ENCODE measurements at places on chromosomes 7 and 10.
A peak's percentile ranks its signal among the peaks of the same experiment; 100 is the strongest.

GRCh38 chr10:86960863-86961434 lies 2.5 kb downstream of the SNCG start:
- no peak for ATAC-seq

GRCh38 chr7:107109955-107110354 lies 58.8 kb upstream of the HBP1 start:
- no peak for ATAC-seq

- ATAC-seq = no peak
Observed at GRCh38 chr10:124660404-124661125, 83.6 kb downstream of the FAM53B start.

- ATAC-seq = peak; percentile 81
Observed at GRCh38 chr10:119120413-119120867, 16.5 kb downstream of the DENND10 start.

- no peak for ATAC-seq
Observed at GRCh38 chr10:112052166-112052565, 131.4 kb downstream of the GPAM start.

GRCh38 chr10:66642217-66642616 lies 283.6 kb upstream of the LRRTM3 start:
- ATAC-seq = no peak

DNA sequence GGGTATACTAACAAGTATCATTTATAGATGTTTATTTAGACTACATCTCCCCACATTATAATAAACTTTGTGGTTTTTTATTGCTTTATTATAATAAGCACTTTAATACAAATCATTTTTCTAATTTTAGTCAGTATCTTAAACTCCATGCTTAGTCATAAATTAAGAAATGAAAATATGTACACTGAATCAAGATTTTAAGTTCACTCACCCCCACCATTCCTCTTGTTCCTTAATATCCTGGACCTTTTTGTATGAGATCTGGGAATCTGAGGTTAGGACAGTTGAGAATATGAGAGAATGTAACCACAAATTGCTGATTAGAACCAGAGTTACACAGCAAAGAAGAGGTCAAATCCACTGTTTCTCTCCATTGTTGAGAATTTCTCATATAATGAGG lies 93.6 kb upstream of the WNT16 start:
- no peak for ATAC-seq

GRCh38 chr10:95476469-95477174 lies 84.5 kb downstream of the SORBS1 start:
- no peak for ATAC-seq

- peak; percentile 58 for ATAC-seq
Observed at GRCh38 chr10:101397140-101397539, 43.2 kb downstream of the BTRC start.

DNA sequence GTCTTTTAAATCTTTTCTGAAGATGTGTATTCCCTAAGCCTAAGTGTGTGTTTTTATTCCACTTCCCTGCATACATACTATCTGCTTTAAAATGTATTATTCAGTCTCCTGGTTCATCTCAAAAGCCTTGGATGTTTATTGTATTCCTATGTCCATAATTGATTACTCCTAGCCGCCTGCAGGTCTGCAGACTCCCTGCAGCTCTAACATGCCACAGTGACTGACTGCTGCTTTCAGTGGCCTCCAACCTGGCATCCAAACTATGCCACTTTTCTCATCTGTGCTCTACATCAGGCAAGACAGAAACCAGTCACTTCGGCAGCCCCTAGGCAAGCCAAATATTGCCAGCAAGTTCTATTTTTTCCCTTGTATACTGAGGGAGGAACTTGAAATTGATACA lies 81.7 kb downstream of the ABCA13 start:
- ATAC-seq = no peak

DNA sequence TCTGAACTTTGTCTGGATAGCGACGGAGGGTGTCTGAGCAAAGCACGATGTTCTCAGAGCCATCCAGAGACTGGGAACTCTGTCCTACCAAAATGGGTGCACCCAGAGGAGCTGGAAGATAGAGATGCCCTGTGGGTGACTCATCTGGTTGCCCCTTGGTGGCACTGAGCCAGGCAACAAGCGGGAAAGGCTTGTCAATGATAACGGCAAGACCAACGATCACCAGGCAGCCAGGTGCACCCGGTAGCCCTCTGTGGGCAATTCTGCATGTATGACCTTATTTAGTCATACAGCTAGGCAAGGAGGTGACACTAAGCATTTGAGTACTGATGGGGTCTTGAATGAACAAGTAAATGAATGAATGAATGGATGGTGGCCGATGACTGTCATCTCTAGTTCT lies 2.8 kb upstream of the ELN start:
- no peak for ATAC-seq

- ATAC-seq = peak; percentile 74
Observed at GRCh38 chr7:96823274-96823673, 113.6 kb upstream of the SEM1 start.

DNA sequence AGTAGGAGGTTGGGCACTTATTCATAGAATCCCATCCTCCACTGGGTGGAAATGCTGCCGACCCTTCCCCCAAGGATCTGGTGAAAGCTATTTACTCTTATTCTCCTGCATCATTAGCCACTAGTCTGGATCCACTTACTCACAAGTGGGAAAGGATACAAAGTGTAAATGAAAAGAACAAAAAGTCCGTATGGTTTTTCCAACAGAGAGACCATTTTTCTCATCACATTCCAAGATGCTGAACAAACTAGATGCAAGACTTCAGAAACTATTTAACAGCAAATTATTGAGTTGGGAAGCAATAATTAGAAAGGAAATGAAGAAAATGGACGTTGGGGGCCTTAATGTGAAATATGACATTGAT lies 242.4 kb upstream of the GLI3 start:
- ATAC-seq = no peak

DNA sequence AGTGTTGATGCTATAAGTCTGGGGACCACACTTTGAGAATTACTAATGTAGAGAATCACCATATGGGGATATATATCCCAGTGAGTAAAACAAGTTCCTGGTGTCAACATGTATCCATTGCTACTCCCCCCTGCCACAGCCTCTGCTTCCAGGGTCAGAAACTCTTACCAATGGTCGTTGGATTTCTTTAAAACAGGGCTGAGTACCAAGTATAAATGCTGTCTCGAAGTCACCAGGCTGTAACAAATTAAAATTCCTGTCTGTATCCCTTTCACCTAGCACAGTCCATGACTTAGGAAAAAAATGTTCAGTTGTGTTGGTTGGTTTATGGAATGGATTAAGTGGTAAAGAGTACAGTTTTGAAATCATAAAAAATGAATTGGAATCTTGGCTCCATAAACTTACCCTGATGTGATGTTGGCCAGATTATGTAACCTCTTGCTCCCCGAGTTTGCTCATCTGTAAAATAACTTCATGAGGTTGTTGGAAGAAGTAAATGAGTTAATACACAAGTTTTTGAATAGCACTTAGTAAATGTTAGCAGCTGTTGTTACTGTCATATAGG lies 364.0 kb upstream of the LRGUK start:
- ATAC-seq = no peak

DNA sequence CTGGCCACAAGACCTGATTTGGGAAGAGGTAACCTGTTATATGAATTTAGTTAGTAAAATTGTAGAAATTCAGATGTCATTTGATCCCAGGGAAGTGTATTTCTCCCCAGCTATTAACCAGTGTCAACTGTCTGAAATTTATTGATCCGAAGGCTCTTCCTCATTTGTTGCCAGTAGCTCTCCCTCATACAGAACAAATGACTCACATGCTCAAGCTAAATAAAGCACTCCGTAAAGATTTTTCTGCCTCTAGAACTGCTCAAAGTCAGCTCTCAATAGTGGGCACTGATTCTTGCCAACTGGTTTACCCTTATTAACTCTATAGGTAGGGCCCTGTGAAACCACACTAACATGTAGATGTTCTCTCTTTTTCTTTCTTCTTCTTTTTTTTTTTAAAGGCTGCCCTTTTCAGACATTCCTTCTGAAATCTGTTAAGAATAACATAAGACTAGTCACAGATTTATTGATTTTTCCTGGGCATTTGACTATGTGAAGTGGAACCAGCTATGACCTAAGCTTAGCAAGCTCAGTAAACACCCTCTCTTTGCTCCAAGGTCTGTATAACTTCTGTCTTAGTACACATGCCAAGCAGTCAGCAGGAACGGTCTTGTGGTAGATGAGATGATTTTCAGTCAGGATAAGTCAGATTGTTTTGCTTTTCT lies 21.8 kb downstream of the RPA3 start:
- ATAC-seq = no peak

DNA sequence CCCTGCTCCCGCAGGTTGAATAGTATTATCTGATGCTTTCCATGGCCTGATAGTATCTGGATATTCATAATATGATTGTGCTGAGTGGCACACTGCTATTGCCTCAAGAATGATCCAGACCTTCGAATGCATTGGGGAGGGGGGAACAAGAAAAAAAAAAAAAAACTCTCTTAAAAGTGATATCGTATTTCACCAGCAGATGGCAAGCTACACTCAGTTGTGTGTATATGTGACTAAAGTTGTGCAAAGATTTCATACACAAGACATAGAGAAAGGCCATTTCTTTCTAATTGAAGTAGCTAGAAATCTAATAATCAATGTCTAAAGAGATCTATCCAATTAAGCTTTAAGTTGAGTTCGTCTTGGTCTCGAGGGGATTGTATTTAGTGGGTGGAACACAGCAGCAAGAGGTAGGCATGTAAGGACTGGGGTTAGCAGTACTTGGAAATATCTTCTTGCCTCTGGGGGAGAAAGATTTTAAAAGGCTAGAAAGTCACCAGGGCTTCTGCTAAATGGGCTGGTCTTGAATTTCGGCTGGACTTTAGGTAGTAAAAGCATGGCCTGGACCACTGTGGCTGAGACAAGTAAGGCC lies 15.3 kb downstream of the SFRP4 start:
- no peak for ATAC-seq

- ATAC-seq = no peak
Observed at GRCh38 chr7:90833443-90833842, 237.3 kb downstream of the CDK14 start.

GRCh38 chr10:75546004-75546403 lies 114.6 kb downstream of the LRMDA start:
- ATAC-seq = no peak

- no peak for ATAC-seq
Observed at GRCh38 chr10:61912981-61913380, 11.5 kb downstream of the ARID5B start.

DNA sequence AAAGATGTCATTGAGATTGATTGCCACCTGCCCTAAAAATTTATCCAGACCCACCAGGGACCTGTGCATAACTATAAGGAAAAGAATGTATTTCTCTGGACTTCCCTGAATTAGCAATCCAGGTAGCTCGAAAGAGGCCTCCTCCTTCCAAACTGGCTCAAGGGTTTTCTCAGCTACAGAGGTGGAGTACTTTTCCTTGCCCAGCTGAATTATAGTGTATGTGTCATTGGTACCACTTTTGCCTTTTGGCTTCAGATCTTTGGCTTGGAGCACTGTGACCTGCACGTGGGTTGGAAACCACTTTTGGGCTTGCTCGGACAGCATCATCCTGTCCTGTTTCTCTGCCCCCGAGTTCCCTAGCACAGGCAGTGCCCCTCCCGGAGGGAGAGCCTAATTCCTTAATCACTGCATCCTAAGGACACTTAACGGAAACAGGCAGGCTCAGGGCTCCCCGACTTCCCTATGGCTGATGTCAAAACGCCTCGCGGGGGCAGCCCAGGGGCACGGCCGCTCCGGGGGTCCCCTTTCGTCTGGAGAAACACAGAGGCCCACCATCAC lies 825 bp downstream of the RAB11FIP2 start:
- peak; percentile 1 for ATAC-seq

- ATAC-seq = no peak
Observed at GRCh38 chr7:53070883-53071282, 35.5 kb downstream of the POM121L12 start.

GRCh38 chr10:11263767-11264166 lies 246.1 kb downstream of the CELF2 start:
- no peak for ATAC-seq

DNA sequence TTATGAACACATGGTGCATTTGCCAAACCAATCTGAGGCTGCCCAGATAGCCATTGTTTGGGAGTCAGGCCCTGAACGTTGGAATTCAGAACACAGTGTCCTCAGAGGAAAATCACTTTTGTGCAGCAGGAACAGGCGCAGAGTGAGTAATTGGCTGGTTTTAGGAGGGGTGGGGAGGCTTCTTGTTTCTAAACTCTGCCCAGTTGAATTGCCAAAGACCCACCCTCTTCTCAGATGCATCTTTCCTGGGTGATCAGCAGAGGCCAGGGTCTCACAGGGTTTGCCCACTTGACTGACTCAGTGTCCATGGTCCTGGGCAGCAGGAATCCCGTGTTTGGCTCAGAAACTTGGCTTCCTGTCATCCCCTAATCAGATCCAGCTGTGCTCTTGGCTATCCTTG lies 24.3 kb downstream of the PRLHR start:
- no peak for ATAC-seq

DNA sequence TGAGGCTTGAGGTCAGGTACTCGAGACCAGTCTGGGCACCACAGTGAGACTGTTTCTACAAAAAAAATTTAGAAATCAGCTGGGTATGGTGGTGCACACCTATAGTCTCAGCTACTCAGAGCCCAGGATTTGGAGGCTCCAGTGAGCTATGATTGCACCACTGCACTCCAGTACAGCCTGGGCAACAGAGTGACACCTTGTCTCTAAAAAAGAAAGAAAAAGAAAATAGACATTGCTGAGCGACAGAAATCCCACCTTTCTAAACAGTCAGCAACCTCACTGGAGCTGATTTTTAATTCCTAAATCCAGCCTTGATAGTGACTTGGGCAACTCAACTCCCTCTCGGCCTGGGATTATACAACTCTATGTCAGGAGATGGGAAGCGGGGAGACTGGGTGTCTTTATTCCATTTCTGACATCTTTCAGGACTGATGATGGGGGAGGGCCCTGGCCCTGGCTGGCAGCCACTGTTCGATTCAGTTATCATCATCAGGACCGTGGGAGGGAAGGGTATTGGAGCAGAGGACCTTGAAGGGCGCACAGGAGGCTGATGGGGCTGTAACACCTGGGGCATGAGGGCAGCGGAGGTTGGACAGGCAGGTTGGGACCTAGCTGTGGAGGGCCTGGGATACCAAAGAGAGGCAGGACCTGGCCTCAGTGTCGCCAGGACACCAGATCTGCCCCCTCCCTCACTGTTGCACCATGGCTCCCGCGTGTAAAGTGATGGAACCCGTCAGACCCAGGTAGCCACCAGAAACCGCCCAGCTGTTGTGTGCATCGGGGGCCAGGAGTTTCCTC lies 14.7 kb downstream of the HSPB1 start:
- ATAC-seq = no peak
